ENCODE measurements at places on chromosomes 5 and 9. TPM values are rescaled to one million over a fixed set of nuclear protein-coding genes. Genes with fewer than 3 reads are reported as not detected.

PCDH1 gene
- 140 TPM for total RNA-seq

SV2C gene
- 0.15 TPM for total RNA-seq

GRCh38 chr5:135395451-135395850 is 3.6 kb downstream of the MACROH2A1 start:
- peaks cover 11% of the 10 kb centered on the region for H3K36me3 ChIP-seq
- peaks cover 25% of the 10 kb centered on the region for H3K4me1 ChIP-seq
- no peak for DNase-seq
- no peak overlapping the region for H3K4me3 ChIP-seq
- H3K27ac ChIP-seq = no peak overlapping the region

DNA sequence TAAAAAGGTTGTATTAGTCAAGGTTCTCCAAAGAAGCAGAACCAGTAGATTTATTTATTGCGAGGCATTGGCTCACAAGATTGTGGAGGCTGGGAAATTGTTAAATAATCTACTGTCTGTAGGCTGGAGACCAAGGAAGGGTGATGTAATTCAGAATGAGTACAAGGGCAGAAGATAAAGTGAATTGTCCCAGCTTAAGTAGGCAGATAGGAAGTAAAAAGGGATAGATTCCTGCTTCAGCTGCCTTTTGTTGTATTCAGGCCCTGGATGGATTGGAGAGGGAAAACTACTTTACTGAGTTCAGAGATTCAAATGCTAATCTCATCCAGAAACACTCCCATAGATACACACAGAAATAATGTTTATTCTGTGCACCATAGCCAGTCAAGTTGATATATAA is 301.1 kb downstream of the CYLC2 start:
- no peak for DNase-seq
- H3K27ac ChIP-seq = no peak overlapping the region
- H3K27me3 ChIP-seq = no peaks in the 10 kb centered on the region
- H3K4me1 ChIP-seq = no peaks in the 10 kb centered on the region
- H3K4me3 ChIP-seq = no peak overlapping the region
- H3K36me3 ChIP-seq = no peaks in the 10 kb centered on the region

- no peak within 1 kb of the TSS for H3K4me3 ChIP-seq
- no peaks in the 10 kb centered on the region for H3K27me3 ChIP-seq
- H3K36me3 ChIP-seq = no peaks in the 10 kb centered on the region
- DNase-seq = no peak
Observed at GRCh38 chr5:170232786-170233185, at the start of gene C5orf58. Gene C5orf58, plus strand, starts transcription at chr5:170232985. Its CDS starts 1,992 bp downstream, at chr5:170234977.

- peak overlapping the region; percentile 87 for H3K4me3 ChIP-seq
- no peak overlapping the region for H3K27ac ChIP-seq
- peak; percentile 48 for DNase-seq
- peaks cover 3% of the 10 kb centered on the region for H3K36me3 ChIP-seq
- H3K27me3 ChIP-seq = peaks cover 9% of the 10 kb centered on the region
Observed at GRCh38 chr9:129568560-129569501, 52.1 kb downstream of the C9orf50 start.

- H3K4me3 ChIP-seq = no peak overlapping the region
- H3K36me3 ChIP-seq = peaks cover 21% of the 10 kb centered on the region
- peaks cover 9% of the 10 kb centered on the region for H3K4me1 ChIP-seq
- H3K27ac ChIP-seq = no peak overlapping the region
Observed at GRCh38 chr9:129849901-129850300, 14.6 kb downstream of the USP20 start.

GRCh38 chr9:112793213-112793810 is 42.8 kb downstream of the SNX30 start:
- H3K27me3 ChIP-seq = no peaks in the 10 kb centered on the region
- H3K27ac ChIP-seq = no peak overlapping the region
- no peaks in the 10 kb centered on the region for H3K4me1 ChIP-seq
- no peak overlapping the region for H3K4me3 ChIP-seq

DNA sequence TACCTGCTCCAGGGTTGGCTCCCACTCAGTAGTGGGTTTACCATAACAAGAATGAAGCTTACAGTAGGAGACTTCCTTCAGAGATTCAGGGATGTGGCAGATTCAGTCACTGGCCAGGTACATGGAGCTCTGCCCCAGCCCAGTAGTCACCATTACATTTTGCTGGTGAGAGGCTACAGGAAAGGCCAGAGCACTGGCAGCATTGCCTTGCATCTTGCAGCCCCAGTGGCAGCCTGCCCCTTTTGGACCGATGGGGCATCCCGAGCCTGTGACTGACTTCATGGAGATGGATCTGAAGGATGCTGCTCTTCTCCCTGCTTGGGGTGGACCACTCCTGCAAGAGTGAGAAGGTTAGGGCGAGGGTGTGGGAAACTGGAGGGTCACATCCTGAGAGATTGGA is 16.8 kb downstream of the TAS2R1 start:
- H3K27me3 ChIP-seq = peaks cover 2% of the 10 kb centered on the region
- DNase-seq = no peak
- H3K4me3 ChIP-seq = no peak overlapping the region

Data from endothelial cell (in vitro differentiated cells).